GM03348 (cell line): ENCODE measurements at places on chromosomes 16 and 17.

GRCh38 chr17:21201298-21201595 is 12.7 kb downstream of the TMEM11 start:
- peak; percentile 37 for DNase-seq

DNA sequence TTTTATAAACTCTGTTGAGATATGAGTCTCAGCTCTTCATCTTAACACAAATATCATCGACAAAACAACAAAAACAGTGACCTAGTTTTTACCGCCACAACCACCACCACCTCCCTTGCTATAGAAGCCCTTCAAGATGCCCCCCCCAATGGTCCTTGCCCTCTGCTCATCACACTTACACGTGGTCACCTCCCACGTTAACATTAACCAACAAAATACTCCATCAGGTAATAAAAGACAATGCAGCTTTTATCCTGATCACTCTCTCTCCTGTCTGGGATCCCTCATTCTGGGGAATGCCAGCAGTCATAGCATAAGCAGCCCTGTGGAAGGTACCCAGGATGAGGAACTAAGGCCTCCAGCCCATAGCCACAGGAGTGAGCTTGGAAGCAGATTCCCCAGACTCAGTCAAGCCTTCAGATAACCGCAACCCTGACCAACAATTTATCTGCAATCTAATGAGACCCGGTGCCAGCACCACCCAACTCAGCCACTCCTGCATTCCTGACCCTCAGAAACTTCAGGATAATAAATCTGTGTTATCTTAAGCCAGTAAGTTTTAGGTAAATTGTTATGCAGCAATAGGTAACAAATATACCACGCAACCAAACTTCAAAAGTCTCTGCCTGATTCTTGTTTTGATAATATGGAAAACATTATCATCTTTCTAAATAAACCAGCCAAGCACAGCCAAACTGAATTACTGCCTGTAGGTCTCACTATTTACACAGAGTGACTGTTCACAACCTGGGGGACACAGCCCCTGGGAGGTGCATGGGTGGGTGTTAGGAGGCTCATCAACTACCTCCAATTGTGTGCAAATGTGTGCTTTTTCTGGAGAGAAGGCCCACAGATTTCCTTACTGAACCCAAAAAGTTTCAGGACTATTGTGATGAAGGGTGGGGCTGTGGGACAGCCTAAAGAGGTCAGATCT is 6.1 kb downstream of the PECAM1 start:
- DNase-seq, result no peak

- DNase-seq, result peak; percentile 34
These were observed 70.0 kb upstream of the TNRC6C start for GRCh38 chr17:77888242-77889134.

- DNase-seq, result no peak
These were observed 2.3 kb downstream of the EVI2B start for GRCh38 chr17:31311526-31311925.

DNA sequence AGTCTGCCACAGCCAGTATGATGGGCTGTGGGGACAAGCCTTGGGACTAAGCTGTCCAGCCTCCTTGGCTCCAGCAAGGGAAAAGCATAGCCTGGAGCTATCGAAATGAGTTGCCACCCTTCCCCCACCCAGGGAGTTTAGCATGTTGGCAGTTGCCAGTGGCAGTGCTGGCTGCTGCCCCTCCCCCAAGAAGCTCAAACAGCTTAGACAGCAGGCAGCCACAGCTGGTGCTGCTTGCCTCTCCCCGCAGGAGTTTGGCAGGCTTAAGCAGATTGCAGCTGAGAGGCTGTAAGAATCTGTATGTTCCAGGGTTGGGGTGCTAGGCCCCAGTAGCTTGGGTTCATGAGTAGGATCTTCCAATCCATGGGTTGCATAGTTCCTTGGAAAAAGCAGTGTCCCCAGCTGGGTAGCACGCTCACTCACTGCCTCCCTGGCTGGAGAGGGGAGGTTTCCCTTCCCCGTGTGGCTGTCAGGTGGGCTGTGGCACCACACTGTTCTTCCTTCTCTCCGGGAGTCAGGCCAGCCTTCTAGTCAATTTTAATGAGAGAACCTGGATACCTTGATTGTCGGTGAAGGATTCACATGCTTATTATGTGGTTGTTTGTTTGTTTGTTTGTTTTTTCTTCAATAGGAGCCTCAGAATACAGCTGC is 506.1 kb downstream of the CDH11 start:
- DNase-seq, result peak; percentile 11

- DNase-seq, result no peak
These were observed 8.1 kb downstream of the DNAJC7 start for GRCh38 chr17:42009170-42009569.

- DNase-seq, result no peak
These were observed 1.5 kb upstream of the PRKCA start for GRCh38 chr17:66300956-66301355.

- no peak for DNase-seq
These were observed 31.6 kb upstream of the BCAS3 start for GRCh38 chr17:60645918-60646523.

DNA sequence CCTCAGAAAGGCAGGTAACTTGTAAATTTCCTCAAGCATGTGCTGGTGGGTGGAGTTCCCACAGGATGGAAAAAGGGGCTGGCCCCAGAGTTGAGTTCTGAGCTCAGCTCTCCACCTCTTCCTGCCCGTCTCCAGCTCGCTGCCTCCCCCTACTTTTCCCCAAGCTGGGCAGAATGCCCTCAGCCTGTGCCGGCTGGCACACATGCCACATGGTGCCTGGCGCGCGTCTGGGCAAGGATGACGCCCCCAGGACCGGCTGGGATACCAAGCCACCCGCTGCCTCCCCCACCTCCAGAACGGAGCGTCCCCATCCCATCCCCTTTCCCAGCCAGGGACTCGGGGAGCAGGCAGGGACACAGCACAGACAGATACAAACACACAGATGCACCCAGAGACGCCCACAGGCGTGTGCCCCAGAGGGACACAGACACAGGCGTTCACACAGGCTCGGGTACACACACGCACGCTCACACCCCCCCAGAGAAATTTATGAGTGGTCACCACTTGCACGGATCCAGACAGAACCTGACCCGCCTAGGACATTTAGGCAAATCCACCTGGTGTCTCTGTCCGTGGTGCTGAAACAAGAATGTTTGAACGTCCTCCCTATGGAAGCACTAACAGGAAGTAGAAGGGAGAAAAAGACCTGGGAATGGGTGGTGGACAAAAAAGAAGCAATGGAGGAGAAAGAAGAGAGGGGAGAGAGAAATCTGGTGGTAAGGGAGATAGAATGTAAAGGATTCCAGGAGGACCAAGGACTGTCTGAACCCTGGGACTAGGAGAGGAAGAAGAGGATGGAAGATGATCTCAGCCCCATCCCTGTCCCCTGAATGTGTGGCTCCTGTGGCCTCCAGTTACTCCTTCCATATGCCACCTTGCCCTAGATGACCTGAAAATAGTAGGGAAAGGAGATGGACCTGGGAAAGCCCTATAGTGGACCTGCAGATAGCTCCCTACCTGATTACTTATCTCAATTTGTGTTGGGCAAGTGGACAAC is 15.5 kb downstream of the NEUROD2 start:
- peak; percentile 45 for DNase-seq

DNA sequence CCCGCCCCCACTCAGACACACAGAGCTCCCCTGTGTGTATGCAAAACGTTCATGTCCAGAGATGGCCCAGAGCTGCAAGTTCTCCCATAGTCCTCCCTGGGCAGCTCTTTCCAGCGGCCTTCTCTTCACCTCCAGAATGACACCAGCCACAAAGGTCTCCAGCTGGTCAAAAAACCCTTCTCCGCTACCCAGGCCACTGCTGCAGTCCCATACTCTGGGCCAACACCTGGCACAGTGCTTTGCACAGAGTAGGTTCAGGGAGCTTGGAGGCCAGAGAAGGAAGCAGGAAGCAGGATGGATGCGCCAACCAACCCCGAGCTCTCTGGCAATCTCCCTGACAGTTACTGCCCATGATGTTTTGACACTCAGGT is 1.1 kb upstream of the STAT5B start:
- DNase-seq, result no peak

DNA sequence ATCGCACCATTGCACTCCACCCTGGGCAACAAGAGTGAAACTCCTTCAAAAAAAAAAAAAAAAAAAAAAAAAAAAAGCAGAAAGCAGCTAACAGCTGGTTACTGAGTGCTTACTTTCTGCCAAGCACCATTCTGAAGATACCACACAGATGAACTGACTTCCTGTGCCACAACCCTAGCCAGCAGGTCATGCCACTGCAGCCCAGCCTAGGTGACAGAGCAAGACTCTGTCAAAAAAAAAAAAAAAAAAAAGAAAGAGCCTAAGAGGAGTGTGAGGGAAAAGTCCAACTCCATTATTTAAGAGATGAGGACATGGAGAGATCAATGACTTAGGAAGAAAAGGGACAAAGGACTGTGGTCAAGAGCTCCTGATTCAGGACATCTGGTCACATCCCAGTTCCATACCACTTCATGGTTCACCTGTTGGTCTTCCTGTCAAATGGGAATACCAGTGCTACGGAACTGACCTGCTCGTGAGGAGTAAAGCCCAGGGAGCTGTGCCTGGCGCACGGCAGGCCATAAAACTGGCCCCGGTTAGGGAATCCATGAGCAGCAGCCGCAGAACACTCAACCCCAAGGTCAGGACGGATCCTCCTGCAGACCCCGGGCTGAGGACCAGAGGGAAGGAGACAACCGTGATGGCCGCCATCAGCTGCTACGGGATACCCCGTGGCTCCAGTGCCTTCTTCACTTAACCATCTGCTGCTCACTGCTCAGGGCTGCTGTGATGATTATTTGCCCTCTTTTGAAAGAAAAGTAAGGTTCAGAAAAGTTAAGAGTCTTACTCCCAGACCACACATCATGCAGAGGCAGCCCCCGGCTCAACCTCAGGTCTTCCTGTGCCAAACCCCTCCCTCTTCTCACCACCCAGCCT is 950 bp downstream of the KLHDC4 start:
- DNase-seq, result no peak
